ENCODE measurements at places on chromosomes 5 and 9.

- no peak for DNase-seq
Observed at GRCh38 chr5:61965490-61965889, 340.5 kb upstream of the KIF2A start.

DNA sequence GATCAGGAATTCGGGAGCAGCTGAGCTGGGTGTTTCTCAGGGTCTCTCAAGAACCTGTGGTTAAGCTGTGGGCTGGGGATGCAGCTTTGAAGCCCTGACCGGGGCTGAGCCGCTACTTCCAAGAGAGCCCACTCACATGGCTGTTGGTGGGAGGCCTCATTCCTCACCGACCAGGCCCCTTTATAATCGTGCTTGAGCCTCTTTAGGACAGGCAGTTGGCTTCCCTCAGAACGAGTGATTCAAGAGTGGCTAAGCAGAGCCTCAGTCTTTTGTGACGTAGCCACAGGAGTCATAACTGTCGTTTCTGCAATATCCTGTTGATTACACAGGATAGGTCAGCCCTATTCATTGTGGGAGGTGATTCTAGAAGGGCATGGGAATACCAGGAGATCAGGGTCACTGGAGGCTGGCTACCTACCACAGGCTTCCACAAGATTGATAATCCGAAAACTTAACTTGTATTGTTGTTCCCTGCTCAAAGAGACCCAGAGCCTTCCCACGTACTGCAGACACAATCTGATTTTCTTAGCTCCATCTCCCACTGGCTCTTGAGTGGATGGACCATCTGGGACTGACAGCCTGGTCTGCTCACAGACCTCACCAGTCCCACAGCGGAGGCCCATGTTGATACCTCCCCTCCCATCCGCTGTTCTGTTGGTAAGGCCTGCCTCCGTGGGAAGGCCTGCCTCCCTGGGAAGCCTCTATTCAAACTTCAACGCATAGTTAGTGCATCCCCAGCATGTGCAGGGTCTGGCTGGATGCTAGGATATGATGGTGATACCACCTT lies 3.0 kb upstream of the ERGIC1 start:
- DNase-seq, result no peak

DNA sequence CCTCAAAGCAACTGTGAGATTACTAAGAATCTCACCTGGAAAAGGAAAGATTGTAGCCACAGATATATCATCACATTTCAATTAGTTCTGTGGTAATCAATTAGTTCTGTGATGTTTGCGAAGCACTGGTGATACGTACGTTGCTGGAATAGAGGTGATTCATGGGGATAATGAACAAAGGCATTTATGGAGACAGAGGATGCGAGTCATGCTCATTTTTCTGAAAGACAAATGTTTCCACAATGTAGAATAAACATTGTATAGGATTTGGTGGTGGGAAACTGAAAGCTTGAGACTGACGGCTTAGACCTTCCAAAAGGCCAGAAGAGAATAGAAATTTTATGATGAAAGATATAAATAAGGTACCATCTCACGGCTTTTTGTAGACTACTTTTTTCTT lies 507.3 kb upstream of the TYRP1 start:
- no peak for DNase-seq

DNA sequence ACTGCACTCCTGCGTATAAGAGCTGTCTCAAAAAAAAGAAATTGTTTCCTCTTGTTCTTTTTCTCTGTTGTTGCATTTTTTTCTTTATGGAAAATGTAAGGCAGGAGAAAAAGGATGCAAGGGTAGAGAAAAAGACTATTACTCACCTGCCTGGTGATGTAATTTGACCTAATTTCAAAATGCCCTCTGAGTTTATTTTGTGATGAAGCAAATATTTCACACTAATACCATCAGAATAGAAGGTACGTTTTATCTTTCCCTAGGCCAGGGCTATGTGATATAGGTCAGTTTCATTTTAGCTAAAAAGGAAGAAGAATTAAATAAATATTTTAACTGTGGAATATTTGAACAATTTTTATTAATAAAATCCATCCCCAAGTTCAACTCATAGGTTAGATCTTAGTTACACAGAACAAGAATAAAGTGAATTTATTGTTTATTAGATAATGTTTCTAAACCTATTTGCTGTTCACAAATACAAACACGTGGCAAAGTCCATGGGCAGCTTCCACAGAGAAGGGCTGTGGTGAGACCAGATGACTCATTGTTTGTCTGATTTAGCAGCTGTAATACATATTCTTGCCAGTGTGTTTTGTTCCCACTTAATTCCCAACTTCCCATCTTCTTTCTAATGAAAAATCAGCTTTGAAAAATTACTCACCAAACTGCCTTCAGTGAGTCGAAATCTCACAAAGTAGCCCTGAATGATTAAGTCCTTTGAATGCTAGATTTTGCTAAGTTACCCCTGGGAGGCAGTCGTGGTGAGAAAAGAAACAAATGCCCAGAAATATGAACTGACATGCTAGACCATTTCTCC lies 52.8 kb upstream of the CCDC112 start:
- no peak for DNase-seq

DNA sequence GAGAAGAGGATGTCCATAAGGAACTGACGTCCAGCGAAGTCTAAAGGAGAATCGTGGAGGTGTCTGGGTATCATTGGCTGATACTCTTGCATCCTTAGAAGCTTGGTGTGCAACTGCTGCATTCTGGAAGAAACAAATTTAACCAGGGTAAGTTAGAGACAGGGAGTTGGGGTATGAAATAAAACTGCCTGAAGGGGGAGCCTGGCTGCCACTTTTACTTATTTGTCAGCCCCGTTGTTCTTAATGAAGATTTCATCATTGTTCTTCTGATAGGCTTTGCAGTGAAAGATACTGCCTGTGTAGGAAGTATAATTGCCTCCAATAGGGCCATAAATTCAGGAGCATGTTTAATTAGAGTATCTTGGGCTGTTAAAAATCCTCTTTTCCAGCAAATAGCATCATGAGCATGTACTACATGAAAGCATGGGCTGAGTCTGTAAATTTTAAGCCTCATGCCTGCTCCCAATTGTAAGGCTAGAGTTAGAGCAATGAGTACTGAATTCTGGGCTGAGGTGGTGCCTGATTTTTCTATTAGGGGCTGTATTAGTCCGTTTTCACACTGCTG lies 1264.5 kb upstream of the ACO1 start:
- no peak for DNase-seq

DNA sequence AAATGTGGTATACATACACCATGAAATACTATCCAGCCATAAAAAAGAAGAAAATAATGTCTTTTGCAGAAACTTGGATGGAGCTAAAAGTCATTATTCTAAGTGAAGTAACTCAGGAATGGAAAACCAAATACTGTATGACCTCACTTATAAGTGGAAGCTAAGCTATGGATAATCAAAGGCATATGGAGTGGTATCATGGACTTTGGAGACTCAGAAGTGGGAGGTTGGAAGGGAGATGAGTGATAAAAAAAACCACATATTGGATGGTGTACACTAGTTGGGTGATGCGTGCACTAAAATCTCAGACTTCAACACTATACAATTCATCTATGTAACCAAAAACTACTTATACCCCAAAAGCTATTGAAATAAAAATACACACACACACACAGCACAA lies 24.5 kb downstream of the ADAMTS12 start:
- no peak for DNase-seq

DNA sequence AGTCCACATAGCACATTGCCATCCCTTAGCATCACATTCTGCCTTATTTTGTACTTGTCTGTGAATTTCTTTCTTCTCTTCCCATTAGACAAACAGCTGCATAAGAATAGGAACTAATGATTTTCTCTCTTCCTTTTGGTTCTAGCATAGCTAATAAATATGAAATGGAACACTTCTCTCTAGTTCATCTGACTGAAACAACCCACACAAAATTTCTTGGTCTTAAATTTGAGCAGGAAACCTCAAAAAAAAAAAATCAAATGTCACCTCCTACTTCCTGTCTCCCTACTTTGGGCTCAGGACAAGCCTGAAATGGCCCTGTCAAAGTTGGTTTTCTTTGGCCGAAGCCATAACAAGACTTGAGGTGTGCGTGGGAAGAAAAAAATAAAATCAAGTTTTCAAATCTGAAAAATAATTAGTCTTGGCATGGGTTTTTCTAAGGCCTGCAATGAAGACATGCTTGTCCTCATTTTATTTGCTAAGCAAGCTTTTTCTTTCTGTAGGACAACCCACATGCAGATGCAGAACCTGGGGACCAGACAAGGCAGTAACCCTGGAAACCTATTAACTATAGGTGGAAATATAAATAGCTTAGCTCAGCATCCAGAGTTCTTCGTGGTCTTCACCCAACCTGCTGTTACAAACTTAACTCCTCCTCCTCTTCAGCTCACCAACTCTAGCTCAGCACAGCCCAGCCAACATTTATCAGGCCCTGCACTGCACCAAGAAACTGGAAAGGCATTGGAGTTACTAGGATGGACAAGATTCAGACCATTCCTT lies 523.5 kb upstream of the KLF4 start:
- DNase-seq, result no peak

DNA sequence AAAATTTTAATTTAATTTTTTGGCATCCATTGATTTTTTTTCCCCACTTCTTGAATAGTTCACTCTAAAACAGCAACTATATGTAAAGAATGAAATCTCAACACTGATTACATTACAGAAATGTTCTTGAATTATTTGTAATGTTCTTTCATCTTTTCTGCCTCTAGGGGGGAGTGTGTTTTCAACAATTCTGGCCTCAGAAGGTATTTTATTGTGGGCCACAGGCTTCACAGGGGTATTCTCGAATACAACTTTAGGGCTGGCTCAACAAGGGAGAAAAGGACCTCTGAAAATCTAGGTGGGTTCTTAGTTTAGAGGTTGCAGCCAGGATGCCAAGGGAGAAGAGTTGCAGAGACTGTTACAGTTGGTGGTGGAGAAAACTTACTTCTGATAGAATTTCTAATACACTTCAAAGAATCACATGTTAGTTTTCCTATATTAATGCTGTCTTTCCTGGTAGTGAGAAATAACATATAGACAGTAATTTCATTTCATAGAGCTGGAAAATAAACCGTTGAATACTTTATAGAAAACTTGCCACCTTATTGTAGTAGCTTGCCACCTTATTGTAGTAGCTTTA lies 3.6 kb upstream of the NPR3 start:
- no peak for DNase-seq

GRCh38 chr5:13932561-13932960 lies 11.9 kb downstream of the DNAH5 start:
- no peak for DNase-seq

- DNase-seq, result no peak
Observed at GRCh38 chr5:175013251-175013650, 288.9 kb downstream of the MSX2 start.

GRCh38 chr9:3809724-3810123 lies 283.9 kb upstream of the RFX3 start:
- no peak for DNase-seq

GRCh38 chr9:23643656-23644258 lies 182.3 kb downstream of the ELAVL2 start:
- no peak for DNase-seq

- no peak for DNase-seq
Observed at GRCh38 chr9:118129541-118129940, 425.3 kb downstream of the TLR4 start.

DNA sequence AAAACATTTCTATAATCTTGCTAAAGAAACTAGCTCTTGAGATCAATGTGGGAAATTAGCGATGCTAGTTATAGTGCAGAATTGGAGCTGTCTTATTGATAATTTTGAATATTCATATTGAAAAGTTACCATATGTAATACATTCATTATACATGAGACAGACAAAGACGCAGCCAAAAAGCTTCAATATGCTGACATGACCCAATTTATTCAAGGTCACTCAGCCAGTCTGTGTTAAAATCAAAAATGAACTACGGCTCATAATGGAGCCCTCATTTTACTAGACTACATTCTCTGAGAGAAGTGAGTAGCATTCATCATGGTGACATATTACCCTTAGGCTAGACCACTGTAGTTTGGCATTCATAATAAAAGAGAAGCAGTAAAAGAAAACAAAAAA lies 107.3 kb upstream of the GABRG2 start:
- no peak for DNase-seq

DNA sequence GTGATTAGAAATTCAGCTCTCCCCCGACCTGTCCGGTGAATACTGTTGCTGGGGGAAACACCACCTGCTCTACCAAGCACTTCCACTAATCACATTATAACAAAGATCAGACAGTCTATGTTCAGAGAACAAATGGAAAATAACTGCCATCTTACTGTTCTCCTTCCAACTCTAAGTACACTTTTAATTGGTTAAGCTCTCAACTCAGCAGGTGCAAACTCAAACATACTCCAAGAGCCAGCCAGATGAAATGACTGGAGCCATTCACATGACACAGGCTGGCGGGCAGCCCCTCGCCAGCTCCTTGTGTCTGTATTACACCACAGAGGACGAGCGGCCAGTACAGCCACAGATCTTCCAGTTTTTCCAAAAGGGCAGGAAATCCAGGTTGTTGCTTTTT lies 16.1 kb downstream of the LIFR start:
- no peak for DNase-seq

DNA sequence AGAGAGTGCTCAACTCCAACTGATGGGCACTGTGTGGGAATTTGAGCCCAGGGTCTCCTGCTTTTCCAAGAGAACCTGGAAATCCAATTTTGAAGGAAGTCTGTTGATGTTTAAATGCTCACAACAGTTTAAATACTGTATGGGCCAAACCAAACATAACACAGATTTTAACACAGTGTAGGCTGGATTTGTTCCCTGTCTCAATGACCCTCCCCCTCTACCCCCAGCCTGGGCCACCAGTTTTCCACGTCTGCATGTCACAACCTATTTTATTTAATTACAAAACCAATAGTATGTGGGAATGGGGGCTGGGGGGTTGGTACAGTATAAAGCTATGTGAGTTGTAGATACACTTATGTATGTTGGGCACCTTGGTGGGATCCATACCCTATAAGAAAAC lies 11.7 kb downstream of the PALM2AKAP2 start:
- DNase-seq, result no peak
